EL (cell line): ENCODE measurements at places on chromosomes 2 and 18.

GRCh38 chr2:213220967-213221603 lies 63.2 kb upstream of the SPAG16 start:
- DNase-seq: no peak

DNA sequence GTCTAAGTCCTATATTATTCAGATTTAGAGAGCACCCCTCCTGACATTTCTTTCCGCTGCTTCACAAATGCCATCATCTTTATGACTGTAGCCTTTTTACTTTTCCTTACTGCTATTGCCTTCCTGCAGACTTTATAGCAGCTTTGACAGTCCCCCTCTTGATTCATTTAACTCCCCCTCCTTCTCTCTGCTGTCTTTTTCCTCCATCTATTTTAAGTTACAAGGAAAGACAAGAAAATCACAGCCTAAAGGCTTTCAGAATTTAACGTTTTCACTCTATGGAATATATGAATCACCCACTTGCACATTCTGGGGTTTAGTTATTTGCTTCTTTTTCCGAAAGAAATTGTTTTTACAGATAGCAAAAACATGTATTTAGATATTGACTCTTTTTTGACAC lies 183.4 kb upstream of the SETBP1 start:
- no peak for DNase-seq

GRCh38 chr2:220811115-220811514 lies 761.0 kb downstream of the EPHA4 start:
- DNase-seq: peak; percentile 4

DNA sequence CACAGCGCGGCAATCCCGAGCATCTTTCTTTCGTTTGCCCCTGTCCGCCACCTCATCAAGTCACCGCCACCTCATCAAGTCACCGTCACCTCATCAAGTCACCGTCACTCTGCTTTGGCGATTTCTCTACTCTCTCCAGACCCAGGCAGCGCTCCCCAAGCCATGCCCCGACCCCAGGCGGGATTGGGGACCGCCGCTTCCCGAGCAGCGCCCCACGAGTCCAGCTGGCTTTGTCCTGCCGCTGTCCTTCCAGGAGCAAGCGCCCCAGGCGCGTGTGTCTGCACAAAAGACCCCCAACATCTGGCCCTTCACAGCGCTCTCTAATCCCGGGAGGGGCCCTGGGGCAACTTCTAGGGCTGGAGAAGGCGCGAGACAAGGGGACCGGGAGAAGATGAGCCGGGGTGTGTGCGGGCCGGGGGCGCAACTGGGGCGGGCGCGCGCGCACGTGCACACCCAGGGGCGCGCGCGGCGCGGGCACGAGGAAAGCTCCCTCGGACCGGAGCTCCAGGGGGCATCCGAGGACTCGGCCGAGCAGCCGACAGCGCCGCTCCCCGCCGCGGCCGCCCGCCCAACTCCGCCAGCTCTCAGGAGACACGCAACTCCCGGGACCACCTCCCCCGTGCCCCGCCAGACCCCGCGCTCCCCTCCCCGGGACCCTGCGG lies 633 bp upstream of the RNF152 start:
- DNase-seq: peak; percentile 61

DNA sequence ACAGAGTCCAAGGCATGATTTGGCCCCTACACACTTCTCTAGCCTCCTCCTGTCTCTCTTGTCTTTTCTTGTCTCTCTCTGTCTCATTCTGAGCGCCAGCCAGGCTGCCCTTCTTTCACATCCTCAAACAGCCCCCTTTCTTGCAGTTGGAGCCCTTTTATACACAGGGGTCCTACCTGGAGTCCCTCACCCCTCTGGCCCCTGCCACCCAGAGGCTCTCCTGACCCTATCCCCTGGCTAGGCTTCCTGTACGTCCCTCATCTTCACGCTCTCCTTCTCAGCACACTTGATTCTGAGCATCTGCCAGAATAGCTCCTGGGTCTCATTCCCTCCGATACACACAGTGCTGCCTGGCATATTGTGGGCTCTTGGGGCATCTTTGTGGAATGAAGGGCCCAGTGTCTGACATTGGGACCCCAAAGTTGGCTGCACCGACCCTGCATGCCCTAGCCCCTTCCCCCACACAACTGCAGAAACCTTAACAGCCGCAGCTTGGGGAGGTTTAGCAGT lies 261.9 kb downstream of the DYSF start:
- DNase-seq: no peak

DNA sequence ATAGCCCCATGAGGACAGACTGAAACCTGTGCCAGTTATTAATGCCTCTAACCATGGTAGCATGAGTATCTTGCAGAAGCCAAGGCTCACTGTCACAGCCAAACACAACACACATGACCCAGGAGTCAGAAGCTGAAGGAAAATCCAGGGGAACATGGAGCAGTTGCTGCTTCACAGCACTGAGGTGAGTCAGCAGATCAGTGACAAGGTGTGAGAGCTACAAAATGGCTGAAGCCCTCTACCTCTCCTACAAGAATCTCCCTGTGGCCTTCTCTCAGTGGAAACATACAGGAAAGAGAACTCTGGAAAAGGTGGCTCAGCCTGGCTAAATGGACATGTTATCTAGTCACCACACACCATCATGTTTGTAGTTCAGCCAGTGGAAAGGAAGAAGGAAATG lies 93.5 kb downstream of the NAB1 start:
- no peak for DNase-seq

- DNase-seq: no peak
Measured at GRCh38 chr2:190159453-190159852, 96.9 kb upstream of the MSTN start.

- DNase-seq: peak; percentile 62
Measured at GRCh38 chr18:22643731-22644130, 226.0 kb upstream of the CTAGE1 start.

DNA sequence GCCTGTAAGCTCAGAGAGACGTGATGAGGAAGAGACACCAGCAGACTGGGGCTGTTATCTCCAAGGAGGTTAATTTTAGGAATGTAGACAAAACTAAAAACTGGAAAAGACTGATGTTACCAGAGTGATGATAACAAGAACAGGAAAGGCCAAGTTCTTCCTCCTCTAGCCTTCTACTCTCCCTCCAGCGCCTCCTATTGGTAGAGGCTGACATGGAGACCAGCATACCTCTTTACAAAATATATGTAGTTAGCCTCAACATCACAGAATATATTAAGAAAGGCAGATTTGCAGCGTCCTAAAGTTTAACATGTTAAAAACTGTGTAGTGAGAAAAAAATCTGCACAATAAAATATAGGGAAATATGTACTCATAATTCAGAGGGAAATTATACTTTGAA lies 66.0 kb downstream of the TCF4 start:
- DNase-seq: no peak

- no peak for DNase-seq
Measured at GRCh38 chr18:79512461-79513380, 117.0 kb downstream of the NFATC1 start.

DNA sequence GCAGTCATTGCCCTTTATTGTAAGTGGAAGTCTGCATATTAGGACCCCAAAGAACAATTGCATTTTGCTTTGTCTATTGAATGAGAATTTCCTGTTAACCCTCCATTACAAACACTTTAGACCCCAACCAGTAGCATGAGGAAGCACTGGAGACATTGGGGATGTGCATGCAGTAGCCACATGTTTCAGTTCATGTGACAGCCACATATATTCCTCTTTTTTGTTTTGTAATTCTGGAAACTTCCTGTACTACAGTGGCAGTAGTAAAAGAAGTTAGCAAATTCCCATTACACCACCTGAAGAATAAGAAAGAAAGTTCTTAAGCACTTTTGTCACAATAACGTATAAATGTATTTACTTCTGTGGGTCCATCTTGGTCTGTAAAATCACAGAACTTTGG lies 281.1 kb upstream of the SLC14A2 start:
- DNase-seq: no peak

GRCh38 chr2:33215299-33215698 lies 261.1 kb upstream of the RASGRP3 start:
- peak; percentile 83 for DNase-seq

- no peak for DNase-seq
Measured at GRCh38 chr2:59184276-59185020, 943.3 kb upstream of the FANCL start.

GRCh38 chr18:21702602-21703001 lies 2.0 kb downstream of the ABHD3 start:
- DNase-seq: no peak

DNA sequence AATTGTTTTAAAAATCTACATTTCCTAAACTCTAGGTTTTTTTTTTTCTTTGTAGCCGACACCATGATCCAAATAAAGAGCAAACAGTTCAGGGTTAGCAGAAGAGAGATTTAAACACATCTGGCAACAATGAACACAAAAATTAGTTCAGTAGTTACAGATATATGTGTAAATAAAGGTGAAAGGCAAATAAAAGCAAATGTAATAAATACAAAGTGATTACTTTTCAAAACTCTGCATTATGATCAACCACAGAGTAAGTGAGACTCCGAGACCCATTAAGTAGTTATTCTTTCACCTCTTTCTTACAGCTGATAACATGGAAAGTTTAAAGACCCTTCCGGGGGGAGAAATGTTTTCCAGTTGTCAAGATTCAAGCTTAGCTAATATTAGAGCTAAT lies 716 bp downstream of the CALCRL start:
- no peak for DNase-seq

- no peak for DNase-seq
Measured at GRCh38 chr2:217297096-217297495, 437.2 kb upstream of the TNP1 start.

GRCh38 chr2:40466935-40467572 lies 15.2 kb upstream of the SLC8A1 start:
- DNase-seq: no peak

DNA sequence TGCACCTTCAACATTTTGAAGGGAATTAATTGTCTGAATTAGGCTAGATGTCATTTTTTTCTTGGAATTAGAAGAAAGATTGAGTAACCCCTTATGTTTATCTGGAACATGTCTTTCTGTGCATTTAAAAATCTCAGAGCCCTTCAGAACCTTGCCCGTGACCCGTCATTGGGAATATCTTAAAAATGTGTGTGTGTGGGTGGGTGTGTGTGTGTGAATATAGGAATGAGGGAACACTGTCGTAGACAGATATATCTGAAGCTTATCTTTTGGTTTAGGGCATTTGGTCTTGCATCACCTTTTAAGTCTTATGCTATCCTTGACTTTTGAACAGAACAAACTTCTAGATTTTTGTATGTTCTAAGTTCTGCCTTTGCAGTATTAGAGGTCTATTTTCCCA lies 13.5 kb upstream of the IL1RL1 start:
- DNase-seq: no peak

GRCh38 chr2:124211461-124211860 lies 186.4 kb downstream of the CNTNAP5 start:
- DNase-seq: no peak

DNA sequence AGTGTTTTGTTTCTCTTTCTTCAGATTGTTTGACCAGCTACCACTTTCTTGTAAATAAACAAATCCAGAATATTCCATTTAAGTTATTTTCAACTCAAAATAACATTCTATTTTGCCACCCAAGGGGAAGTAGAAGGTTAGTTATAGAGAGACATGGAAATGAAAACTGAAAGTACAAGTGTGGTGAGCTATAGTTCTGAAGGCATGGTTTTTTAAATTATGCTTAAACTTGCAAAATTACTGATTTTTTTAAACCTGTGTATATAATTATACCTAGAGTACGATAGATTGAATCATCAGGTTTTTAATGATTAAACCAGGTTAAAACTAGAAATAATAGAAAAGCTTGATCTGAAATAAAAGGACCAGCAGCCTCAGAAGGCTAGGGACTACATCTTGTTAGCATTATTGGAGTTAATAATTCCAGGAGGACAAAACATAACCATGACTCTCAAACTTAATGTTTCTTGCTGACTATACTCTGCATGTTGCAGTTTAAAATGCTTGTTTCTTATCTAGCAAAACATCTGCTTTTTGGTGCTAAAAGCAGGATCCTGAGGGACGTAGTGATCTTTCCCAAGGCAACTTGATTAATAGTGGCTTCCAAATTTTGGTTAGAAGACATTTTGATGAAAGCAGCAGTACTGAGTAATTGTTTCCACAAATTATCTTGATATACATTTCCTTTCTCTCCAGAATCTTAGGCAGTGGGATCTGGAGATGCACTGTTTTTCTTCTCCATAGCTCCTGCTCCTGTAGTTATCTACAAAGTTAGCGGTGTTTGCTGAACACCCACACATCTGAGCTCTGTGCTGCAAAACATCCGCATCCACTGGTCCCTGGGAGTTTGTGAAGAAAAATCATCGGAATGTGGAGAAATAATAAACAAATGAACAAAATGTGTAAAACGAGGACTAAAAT lies 327.2 kb upstream of the PKDCC start:
- peak; percentile 49 for DNase-seq

DNA sequence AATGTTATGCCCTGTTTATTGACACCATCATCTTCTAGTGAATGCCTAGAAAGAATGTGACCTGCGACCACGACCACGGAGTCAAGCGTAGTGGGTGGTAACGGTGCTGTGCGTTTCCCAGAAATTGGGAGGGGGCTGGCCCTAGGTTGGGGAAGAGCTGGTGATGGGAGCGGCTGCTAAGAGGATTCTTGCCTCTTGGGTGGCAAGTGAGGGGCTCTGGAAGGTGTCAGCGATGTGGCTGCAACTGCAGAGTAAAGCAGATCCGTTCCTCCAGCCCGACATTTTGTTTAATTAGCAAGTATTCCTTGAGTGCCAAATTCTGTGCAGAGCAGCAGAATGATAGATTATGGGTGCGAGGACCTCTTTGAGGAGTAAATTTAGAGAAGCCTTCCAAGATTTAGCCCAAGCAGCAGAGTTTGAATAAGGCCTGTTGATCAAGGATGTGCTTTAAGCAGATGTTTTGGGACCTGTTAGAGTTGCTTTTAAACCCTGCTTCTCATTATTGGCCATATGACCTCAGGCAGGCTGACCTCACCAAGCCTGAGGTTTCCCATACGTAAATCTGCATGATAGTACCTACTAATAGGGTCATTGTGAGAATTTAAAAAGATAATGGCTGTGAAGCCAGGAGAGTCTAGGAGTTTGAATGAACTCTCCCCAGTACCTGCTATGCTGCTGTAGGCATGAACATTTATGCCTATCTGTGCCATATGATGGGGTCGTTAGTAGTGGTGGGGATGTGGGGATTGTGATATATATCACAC lies 287.7 kb downstream of the PTGR3 start:
- no peak for DNase-seq

GRCh38 chr2:67948057-67948456 lies 114.7 kb downstream of the C1D start:
- DNase-seq: no peak

DNA sequence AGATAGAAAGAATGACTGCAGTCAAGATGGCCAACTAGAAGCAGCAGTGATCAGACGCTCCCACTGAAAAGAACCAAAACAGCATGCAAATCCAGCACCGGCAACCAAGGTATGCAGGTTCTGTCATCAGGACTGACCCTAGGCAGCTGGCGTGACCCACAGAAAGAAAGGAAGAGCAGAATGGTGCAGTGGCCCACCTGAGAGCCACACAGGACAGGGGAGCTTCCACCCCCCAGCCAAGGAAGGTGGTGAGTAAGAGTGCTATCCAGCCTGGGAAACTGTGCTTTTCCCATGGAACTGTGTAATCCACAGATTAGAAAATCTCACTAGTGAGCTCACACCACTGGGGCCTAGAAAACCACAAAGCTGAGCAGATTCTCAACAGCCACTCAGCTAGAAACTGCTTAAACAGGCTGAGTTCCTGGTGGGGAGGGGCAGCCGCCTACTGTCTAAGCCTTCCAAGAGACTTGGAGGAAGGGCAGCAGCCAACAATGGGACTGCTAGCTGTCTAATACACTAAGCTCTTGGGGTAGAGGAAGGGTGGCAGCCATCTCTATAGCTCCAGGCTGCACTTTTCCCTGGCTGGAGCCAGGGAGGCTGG lies 127.9 kb downstream of the EVA1A start:
- DNase-seq: no peak

- DNase-seq: no peak
Measured at GRCh38 chr2:171201271-171201670, 40.6 kb upstream of the TLK1 start.
